ENCODE measurements at places on chromosomes 11 and 22. TPM values are rescaled to one million over a fixed set of nuclear protein-coding genes. Genes with fewer than 3 reads are reported as not detected.

GRCh38 chr11:104404231-104405175, 240.6 kb upstream of the PDGFD start:
- H3K27me3 ChIP-seq = no peaks in the 10 kb centered on the region
- no peak for DNase-seq
- no peak overlapping the region for H3K4me3 ChIP-seq
- H3K27ac ChIP-seq = no peak overlapping the region
- H3K4me1 ChIP-seq = no peaks in the 10 kb centered on the region
- H3K36me3 ChIP-seq = no peaks in the 10 kb centered on the region

- H3K4me1 ChIP-seq = no peaks in the 10 kb centered on the region
- no peak for DNase-seq
- peaks cover 4% of the 10 kb centered on the region for H3K36me3 ChIP-seq
- no peak overlapping the region for H3K4me3 ChIP-seq
Measured at GRCh38 chr11:77801477-77801876, 19.0 kb downstream of the RSF1 start.

- H3K27ac ChIP-seq = no peak overlapping the region
- no peaks in the 10 kb centered on the region for H3K4me1 ChIP-seq
Measured at GRCh38 chr22:50488006-50488677, 1.5 kb downstream of the MIOX start.

DNA sequence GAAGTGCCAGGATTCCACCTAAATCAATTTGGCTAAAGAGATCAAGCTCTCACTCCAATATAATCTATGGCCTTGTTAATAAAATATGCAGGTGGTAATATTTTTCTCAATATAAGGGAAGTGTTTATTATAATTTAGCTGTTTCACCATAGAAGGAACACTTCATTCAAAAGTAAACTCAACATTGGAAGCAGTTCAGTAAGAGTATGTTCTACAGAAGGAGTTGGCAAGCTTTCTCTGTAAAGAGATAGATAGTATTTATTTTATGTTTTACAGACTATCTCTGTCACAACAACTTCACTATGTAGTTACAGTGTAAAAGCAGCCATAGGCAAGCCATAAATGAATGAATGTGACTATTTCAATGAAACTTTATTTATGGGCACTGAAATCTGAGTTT, 313.6 kb upstream of the ANO3 start:
- H3K4me3 ChIP-seq = no peak overlapping the region
- H3K4me1 ChIP-seq = no peaks in the 10 kb centered on the region
- no peak for DNase-seq
- H3K27ac ChIP-seq = no peak overlapping the region

- no peak overlapping the region for H3K4me3 ChIP-seq
- H3K27ac ChIP-seq = no peak overlapping the region
- H3K36me3 ChIP-seq = peaks cover 24% of the 10 kb centered on the region
- DNase-seq = no peak
- no peaks in the 10 kb centered on the region for H3K27me3 ChIP-seq
Measured at GRCh38 chr22:20811971-20812660, 38.2 kb downstream of the SERPIND1 start.

GRCh38 chr22:22673628-22674027, 29.2 kb downstream of the GGTLC2 start:
- H3K4me1 ChIP-seq = peaks cover 10% of the 10 kb centered on the region
- DNase-seq = no peak
- H3K4me3 ChIP-seq = no peak overlapping the region

- peak overlapping the region; percentile 91 for H3K4me3 ChIP-seq
- H3K36me3 ChIP-seq = no peaks in the 10 kb centered on the region
- peak; percentile 80 for DNase-seq
Measured at GRCh38 chr11:73141309-73142127, 600 bp downstream of the FCHSD2 start.

DNA sequence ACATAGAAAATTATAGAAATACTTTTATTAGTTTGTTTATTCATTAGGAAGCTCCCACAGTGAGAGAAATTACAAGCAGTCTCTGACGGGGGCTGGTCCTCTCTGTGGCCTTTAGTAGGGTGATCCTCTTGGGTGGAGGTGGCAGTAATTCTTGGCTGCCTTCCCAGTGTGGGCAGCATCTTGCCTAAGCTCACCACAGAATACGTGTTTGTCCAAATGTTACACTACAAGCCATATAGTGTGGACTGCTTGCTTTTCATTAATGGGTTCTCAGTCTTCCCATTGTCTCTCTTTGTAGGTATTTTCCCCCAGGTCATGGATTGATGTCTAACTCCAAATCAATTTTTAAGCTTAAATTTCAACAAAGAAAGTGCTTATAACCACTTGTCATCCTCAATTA, 43.3 kb downstream of the ENDOD1 start:
- H3K27ac ChIP-seq = no peak overlapping the region
- H3K4me1 ChIP-seq = no peaks in the 10 kb centered on the region
- no peaks in the 10 kb centered on the region for H3K27me3 ChIP-seq
- no peaks in the 10 kb centered on the region for H3K36me3 ChIP-seq

C22orf31 gene
- not detected for total RNA-seq

CRYBB3 gene
- total RNA-seq = not detected

All from SJCRH30 (cell line).